Non-pigmented ciliary epithelial cell (primary cell): ENCODE measurements at places on chromosomes 5 and 9.

DNA sequence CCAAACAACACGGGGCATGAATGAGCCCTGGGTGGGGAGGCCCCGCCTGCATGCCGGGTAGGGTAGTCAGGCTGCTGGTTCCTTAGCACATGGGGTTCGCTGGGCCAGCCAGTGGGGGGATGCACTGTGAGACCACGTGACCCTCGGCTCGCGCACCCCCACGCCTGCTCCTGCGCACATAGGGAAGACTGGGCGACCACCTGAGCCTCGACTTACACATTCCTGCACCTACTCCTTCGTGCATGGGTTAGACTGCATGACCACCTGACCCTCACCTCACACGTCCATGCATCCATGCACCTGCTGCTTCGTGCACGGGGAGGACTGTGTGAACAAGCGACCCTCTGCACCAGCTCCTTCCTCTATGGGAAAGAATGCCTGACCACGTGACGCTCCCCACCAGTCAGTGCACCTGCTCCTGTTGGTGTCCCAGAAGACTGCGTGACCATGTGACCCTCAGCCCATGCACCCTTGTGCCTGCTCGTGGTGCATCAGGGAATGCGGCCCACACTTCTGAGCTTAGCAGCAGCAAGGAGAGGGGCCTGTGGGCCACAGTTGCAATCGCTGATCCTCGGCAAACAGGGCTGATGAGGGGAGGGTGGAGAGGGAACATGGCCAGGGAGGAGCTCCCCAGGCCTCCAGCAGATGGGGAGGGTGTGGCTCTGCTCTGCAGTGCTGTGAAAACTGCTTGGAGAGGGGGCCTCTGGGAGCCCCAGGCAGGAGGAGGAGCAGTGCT is 18.1 kb downstream of the LPCAT1 start:
- DNase-seq = no peak

DNA sequence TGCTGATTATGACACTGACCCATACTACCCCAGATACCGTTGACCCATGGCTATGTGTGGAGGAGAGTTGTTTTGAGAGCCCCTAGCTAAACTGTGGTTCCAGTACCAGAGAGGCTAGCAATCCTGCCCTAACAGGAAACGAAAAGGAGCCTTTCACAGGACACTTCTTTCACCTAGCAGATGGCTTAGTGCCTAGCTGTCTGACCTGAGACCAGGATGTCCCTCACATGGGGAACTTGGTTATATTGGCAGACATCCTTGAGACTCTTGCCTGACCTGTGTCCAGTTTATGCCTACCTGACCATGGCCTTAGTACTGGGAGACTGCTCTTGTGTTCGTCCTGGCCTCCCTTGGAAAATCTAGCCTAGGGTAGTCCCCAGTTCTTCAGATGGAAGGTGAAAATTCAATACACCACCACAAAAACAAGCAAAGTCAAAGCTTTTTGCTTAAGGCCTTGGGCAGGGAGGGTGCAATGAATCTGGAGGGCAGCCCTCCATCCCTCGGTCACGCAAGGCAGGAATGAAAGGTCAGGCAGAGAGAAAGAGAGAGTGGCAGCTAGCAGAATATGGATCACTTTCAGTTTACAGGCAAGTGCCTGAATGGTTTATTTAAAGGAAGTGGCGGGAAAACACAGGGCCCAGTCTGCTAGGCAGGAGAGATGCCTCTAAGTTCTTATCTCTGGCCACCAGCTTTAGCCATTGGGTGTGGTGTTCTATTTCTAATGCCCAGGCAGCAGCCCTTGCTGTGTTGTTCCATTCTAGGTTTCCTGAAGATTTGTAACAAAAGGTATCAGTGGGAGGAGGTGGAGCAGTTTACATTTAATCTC is 16.4 kb upstream of the ZNF474 start:
- DNase-seq = no peak

DNA sequence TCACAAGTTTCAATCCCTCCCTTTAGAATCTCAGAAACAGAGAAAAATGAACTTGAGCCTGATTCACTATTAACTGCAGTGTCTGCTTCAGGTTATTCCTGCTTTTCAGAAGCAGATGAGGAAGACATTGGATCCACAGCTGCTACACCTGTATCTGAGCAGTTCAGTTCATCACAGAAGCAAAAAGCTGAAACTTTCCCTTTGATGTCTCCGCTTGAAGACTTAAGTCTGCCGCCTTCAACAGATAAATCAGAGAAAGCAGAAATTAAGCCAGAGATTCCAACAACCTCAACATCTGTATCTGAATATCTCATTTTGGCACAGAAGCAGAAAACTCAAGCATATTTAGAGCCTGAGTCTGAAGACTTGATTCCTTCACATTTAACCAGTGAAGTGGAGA is 42.1 kb downstream of the CMYA5 start:
- DNase-seq = no peak

GRCh38 chr9:31588006-31588405 is 796.4 kb upstream of the ACO1 start:
- DNase-seq = no peak

DNA sequence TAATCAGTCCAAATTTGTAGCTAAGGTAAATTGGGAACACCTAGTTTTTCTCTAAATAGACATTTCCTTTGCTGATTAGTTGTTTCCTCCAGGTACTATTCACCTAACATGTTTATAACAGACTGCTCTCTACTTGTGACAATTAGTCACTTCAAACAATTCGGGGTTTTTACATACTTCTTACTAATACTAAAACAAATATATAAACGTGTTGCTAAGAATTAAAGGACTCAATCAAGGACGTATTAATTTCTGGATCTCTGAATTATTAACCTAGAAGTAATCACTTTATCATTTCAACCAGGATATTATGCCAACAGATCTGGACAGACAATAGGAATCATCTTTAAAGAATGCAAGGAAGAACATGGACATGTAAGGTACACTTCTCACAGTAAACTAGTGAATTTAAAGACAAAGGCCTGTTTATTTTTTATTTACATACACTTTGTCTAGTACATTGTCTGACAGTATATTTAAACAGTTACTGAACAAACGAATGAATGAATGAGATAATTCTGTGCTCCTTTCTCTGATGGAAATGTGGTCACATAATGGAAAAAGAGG is 22.3 kb downstream of the PJA2 start:
- DNase-seq = no peak

- no peak for DNase-seq
These were observed 22.7 kb upstream of the CLK4 start for GRCh38 chr5:178649580-178649979.

- no peak for DNase-seq
These were observed 31.0 kb downstream of the PCDHGC5 start for GRCh38 chr5:141519605-141520565.

DNA sequence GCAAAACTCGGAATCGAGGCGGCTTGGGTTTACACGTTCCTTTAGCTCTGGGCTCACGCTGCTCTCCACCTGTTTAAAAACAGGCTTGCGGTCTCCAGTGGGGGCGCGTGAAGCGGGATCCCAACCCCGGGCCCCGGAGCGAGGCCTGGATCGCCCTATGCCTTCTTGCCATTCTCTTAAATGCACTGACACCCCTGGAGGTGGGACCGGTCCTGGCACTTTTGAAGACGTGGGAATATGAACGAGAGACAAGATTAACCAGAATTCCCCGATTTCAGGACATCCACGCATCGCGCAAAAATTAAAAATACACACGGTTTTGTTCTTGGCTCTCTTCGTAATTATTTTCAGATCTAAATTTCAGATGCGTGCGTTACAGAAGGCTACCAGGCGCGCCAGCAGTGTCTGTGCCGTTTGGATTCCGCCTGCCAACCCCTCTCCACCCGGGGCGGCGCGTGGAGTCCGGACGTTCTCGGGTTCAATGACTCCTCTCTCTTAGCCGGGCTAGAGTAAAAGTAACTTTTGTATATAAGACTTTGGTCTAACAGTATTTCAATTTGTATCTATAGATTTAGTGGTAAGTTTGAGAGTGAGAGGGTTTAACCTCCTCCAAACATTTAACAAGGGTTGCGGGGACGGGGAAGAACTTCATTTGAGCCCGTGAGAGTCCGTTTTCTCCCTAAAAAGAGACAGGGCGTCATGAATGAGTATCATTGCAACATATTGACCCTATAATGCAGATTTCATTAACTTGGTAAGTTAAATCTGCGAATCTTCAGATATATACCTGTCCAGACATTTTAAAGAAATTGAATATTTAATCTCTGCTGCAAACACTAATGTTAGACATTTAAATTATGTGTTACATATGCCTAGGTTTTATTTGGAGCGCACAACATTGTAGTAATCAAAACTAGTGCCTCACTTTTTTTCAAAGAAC is 3.8 kb downstream of the FOXD1 start:
- DNase-seq = no peak

DNA sequence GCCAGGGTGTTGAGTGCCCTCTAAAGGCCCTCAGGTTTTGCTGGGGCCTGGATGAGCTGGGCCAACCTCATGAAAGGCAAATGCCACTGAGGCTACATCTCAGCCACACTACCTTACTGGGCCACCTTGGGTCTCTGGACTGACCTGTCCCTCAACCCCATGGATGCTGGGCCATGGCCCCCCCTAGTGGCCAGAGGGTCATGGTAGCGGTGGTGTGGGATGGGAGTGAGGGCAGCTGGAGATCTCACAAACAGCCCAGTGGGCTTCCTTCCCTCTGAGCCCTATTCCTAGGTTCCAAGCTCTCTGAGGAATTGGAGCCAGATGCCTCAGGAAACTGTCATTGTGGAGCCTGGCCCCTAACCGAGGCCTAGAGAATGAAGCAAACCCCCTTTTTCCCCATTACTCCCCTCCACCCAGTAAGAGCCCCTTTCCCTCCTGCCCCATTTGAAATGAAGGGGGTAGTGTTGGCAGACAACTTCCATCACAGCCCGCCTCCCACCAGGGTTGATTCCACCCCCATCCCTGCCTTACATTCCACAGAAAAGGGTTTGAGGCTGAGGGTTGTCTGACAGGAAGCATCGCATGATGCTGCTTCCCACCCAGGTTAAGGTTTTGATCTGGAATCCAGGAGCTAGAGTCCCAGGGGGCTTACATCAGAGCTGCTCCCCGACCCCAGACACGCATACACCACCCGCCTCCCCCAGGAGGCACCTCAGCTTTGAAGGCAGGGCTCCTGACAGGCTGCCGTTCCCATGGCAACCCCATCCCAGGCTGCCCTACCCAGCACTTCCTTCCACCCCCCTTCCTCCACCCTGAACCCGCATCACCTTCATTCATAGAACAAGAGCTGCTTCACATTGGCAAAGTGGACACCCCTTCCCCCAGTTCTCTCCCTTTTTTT is 63.9 kb downstream of the PCDH1 start:
- no peak for DNase-seq
